ENCODE measurements at places on chromosomes 1 and 21.

DNA sequence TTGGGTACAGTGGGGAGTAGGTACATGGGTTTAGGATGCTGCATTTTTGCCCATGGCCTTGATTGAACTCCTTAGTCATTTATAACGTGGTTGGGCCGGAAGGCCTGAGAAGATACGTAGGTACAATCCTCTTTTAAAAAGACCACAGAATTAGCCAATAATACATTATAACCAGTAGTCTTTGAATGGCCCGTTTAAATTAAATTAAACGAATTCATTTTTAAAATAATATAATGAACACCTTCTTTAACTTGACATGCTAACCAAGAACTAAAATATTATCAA lies 20.1 kb upstream of the ADAR start:
- no peak for DNase-seq

DNA sequence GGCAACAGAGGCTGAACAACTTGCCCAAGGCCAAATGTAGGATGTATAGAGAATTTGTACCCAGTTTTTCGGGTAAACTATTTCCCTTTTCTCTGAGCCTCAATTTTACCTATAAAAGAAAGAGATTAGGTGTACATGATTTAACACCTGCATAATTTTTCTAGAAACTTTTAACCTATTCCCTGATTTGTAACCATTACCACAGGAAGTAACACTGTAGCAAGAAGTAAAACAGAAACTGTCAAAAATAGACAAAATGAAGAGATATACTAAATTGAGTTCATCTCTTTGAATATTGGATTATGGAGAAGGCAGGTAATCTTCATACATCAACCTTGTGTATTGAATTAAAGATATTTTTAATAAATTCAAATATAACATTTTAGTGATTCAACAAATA lies 136.2 kb downstream of the ZC3H11B start:
- no peak for DNase-seq

DNA sequence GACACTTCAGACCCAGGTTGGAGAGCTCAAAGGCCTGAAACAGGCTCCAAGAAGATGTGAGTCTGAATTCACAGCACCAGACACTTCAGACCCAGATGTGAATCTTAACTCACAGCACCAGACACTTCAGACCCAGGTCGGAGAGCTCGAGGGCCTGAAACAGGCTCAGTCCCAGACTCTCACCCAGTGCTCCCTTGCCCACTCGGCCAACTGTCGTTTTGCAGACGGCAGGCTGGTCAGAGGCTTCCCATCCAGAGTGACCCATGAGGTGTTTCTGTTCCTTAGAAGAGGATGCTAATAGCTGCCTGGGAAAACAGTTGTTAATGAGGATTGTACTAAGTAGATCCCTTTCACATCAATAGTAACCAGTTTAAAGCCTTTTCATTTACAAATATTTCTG lies 88.4 kb downstream of the ADARB1 start:
- no peak for DNase-seq

DNA sequence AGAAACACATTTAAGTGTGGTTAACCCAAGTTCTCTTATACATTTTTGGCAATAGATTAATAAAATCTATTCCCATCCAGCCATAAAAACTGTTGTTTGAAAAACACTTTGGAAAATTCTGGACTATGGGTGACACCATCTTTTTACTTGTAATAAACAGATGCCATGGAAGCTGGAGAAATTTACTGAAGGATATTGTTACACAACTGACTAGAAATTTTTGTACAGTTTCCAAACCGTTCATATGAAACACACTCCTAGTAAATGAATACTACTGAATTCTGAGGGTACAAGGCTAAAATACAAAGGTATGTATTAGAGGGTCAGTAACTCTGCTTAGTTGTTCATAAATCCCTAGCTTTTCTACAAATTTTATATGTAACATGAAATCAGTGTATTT lies 48.7 kb downstream of the TRIM33 start:
- no peak for DNase-seq

DNA sequence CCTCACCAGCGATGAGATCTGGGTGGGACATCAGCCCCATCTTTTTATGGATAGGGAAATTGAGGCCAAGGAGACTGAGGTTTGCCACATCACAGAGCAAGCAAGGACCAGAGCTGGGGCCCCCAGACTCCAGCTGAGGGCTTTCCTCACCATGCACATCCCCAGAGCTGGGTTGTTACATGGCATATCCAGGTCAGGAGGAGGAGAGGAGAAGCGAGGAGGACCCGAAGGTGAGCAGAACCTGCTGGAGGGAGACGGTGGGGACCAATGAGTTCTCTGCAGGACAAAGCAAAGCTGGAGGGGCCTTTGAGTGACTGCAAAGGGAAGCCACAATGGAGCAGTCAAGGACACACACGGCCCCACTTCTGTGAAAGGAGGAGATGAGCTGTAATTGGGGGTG lies 255.5 kb upstream of the CSF3R start:
- DNase-seq: no peak

DNA sequence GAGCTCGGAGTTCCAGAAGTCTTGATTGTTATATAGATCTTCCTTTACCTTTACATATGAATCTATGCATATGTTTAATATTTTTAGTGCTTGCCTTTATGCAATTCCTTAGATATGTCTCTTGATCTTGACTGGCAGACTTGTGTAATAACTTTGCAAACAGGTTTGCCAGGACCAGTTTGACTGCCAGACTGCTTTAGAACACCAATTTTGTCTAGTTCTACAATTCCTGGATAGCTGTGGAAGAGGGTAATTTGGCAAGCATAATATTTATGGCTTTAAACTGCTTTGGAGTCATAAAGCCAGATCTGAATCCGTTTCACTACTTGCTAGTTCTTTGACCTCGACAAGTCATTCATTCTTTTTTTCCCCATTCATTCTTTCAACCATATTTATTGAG lies 250.0 kb downstream of the FAF1 start:
- no peak for DNase-seq

GRCh38 chr1:200409203-200409760 lies 554 bp downstream of the ZNF281 start:
- DNase-seq: peak; percentile 49

GRCh38 chr1:200626853-200627534 lies 6.4 kb upstream of the KIF14 start:
- DNase-seq: no peak

DNA sequence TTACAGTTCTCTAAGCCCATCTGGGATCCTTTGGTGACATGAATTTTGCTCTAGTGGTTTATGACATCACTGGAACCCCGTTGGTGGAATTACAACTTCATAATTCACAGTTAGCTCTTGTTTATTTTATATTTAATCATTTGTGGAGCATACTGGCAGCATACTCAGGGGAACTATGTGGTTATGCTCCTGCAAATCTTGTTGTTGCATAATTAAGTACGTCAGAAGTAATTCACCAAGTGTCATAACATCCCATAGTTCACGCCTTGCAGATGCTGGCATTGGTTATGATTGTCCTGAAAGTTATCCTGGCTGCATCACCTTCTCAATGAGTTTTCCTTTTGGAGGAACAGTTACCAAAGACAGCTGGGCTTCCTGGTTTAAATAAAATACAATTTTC lies 16.5 kb downstream of the PRRX1 start:
- DNase-seq: no peak

GRCh38 chr1:15177710-15178166 lies 24.2 kb downstream of the TMEM51 start:
- no peak for DNase-seq

DNA sequence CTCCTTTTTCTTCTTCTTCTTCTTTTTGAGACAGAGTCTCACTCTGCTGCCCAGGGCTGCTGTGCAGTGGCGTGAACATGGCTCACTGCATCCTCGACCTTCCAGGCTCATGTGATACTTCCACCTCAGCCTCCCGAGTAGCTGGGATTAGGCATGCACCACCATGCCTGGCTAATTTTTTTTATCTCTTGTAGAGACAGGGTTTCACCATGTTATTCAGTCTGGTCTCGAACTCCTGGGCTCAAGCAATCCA lies 13.0 kb upstream of the PADI1 start:
- no peak for DNase-seq

- no peak for DNase-seq
Observed at GRCh38 chr1:218755128-218755527, 410.0 kb downstream of the TGFB2 start.

DNA sequence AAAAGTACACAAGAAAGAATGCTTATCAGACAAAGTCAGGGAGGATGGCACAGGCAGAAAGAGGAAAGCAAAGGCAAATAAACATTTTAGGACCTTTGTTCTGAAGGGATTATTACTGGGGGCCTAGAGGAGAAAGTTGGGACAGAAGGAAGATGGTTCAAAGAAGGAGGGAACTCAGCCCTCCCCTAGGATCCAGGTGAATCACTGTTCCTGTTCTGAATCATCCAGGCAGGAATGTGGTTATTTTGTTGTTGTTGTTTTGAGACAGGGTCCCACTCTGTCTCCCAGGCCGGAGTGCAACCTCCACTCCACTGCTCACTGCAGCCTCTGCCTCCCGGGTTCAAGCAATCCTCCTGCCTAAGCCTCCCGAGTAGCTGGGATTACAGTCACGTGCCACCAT lies 38.5 kb upstream of the PSEN2 start:
- no peak for DNase-seq

GRCh38 chr1:38640371-38640770 lies 219.2 kb downstream of the RRAGC start:
- DNase-seq: no peak

DNA sequence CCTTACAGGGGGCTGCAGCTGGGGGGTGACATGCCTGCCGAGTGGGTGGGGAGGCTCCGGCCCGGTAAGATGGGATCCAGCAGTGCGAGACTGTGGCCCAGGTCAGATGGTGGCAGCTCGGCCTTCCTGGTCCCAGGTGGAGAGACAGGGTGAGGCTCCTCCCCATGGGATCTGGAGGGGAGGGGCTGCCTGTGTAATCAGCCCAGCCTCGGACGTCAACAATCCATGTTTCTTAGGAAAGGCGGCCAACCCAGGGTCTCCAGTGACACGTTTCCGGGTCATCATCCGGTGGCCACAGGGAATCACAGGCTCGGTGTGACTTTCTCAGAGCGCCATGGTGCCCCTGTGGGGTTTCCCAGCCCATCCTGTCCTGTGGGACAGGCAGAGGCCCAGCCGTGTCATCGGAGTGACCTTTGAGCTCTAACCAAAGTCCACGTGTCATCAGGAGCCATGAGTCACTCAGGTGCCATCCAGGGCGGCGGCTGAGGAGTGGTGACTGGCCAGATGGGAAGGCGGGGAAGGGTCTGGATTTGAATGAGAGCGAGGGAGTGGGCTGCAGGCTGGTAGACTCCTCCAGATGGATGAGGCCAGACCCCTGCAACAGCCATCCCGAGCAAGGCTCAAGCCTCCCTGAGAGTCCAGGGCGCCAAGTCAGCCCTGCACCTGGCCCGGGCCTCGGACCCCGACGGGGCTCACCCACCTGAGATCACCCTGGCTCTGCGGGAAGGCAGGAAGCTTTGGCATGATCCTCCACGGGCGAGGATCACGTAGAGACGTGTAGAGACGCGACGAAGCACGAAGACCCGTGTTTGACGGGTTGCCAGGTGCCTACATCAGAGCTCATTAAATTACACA lies 6.6 kb upstream of the HES4 start:
- no peak for DNase-seq

DNA sequence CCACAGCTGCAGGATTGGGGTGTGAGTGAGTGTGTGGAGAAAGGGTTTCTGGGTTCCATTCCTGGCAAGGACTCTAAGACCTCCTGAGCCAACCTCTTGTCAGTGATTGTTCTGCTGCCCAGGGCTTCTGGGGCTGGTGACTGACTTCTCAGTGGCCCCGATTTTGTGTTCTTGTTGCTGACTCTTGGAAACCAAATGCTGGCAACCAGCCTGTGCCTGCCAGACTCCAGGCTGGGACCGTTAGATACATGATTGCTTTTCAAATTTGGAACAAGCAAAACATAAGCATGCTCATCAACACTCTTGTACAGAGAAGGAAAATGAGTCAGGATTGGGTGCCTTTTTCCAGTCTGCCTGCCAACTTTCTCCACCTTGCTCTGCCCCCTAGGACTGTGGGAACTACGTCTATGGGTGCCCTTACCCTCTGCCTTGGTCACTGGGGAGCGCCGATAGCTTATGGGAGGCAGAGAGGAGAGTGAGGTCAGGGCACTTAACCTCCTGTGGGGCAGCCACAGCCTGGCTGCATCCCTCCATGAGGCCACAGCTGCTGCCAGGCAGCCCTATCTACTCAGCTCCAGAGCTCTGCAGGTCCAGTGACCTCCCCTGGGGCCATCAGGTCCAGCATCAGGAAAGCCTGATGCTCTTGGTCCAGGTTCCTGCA lies 39.3 kb upstream of the EPS8L3 start:
- no peak for DNase-seq

- DNase-seq: no peak
Observed at GRCh38 chr21:31198575-31198974, 145.5 kb downstream of the TIAM1 start.

GRCh38 chr1:89763649-89763986 lies 57.2 kb upstream of the LRRC8D start:
- DNase-seq: no peak

- DNase-seq: no peak
Observed at GRCh38 chr1:8281843-8282509, 35.9 kb upstream of the SLC45A1 start.

DNA sequence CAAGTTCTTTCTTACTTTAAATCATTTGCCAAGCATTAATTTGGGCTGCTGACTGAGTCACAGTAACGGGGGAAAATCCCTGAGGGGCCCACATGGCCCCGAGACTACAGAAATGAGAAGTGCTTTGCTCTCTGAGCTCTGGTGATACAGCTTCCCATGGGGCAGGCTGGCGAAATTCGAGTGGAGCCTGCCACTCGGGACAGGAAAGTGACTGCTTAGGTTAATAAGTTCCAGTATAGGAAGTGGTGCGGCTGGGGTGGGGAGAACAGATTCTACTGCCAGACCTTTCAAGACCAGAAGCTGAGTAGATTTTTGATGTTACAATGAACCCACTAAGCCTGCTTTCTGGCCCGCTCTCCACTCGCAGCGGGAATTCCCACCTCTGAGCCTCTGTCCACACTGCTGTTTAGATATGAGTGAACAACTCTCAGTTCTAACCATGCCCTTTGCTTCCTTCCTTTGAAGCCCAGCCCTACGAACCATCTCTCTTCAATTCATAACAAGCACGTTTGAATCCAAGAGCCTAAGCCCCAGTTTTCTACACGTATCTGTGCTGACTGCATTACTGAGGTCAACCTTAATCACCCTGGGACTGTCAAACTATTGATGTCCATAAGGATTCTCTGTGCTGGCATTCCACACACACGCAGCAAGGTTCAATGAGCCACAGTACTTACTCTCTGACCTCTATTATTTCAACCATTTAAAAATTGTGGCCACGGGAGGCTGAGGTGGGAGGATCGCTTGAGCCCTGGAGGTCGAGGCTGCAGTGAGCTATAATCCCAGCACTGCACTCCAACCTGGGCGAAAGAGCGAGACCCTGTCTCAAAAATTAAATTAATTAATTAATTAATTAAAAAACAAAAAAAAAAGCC lies 9.6 kb downstream of the ZBTB17 start:
- peak; percentile 81 for DNase-seq

All from activated CD4-positive, alpha-beta T cell treated with anti-CD3 and anti-CD28 coated beads, Interleukin-2, amount 50 U/mL, for 48 hours (primary cell).